ENCODE measurements at places on chromosomes 5 and 9. TPM values are rescaled to one million over a fixed set of nuclear protein-coding genes. Genes with fewer than 3 reads are reported as not detected.
A peak's percentile ranks its signal among the peaks of the same experiment; 100 is the strongest.

TNC gene
- 159 TPM for total RNA-seq

DNAH5 gene
- 12.3 TPM for total RNA-seq

ESM1 gene
- 5.0 TPM for total RNA-seq

SCGB3A2 gene
- total RNA-seq, result not detected

HRCT1 gene
- 1.8 TPM for total RNA-seq

FSD1L gene
- total RNA-seq, result 10.7 TPM

HRH2 gene
- total RNA-seq, result 1.0 TPM

BTNL3 gene
- not detected for total RNA-seq

MCC gene
- total RNA-seq, result 11.8 TPM

KIF24 gene
- 5.8 TPM for total RNA-seq

SEPTIN8 gene
- 27.1 TPM for total RNA-seq

GFRA3 gene
- total RNA-seq, result not detected

SUSD3 gene
- total RNA-seq, result 0.40 TPM

PDLIM4 gene
- total RNA-seq, result 94.7 TPM

SLC46A2 gene
- total RNA-seq, result not detected

ELOVL7 gene
- total RNA-seq, result 8.3 TPM

SEMA5A gene
- total RNA-seq, result 0.23 TPM

TSC1 gene
- 27.7 TPM for total RNA-seq

FGF1 gene
- 0.63 TPM for total RNA-seq

GRCh38 chr5:170917113-170917512, 55.3 kb downstream of the RANBP17 start:
- DNase-seq, result no peak

DNA sequence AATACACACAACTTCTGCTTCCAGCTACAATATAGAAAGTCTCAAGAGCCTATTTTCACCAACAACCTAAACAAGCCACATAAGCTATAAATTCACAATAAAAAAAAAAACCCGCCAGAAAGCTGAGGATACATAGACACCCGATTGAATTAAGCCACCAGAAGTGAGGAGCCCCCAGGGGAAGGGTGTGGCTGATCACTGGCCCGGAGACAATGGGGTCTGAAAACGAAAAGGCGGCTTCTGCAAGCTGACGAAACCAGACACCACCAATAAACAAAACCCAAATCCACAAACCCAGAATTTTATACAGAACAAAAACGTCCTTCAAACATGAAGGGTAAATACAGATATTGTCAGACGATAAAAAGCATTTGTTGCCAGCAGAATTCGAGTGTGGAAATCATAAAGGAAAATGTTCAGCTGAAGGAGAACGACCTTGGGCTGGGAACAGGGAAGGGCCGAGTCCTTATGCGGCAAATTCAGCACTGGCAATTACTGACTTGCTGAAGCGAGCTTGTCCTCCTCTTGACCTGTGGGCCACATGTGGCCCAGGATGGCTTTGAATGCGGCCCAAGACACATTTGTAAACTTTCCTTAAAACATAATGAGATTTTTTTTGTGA, 39.6 kb upstream of the CEP72 start:
- DNase-seq, result no peak

GRCh38 chr5:1404062-1404461, 41.2 kb downstream of the SLC6A3 start:
- DNase-seq, result no peak

- no peak for DNase-seq
These were observed 20.8 kb downstream of the PHF2 start for GRCh38 chr9:93597142-93597706.

- no peak for DNase-seq
These were observed 169.1 kb upstream of the CLINT1 start for GRCh38 chr5:158027806-158028775.

GRCh38 chr9:116045083-116045482, 108.5 kb upstream of the PAPPA start:
- no peak for DNase-seq

DNA sequence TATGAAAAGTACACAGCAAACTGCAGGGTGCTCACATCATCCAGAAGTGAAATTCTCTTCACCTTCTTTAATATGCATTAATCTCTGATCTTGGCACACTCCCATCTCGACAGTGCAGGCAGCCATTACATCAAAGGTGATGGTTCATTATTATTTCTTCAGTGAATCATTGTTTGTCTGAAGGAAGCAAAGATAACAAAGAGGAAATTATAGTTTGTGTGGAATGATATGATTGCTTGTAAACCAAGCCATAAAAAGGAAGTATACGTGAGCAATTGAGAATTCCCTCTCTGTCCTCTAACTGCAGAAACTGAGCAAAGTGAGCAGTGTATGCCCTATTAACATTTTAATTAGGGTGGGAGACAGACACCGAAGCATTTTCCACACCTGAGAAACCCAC, 171.6 kb upstream of the PPP1R2B start:
- peak; percentile 20 for DNase-seq

DNA sequence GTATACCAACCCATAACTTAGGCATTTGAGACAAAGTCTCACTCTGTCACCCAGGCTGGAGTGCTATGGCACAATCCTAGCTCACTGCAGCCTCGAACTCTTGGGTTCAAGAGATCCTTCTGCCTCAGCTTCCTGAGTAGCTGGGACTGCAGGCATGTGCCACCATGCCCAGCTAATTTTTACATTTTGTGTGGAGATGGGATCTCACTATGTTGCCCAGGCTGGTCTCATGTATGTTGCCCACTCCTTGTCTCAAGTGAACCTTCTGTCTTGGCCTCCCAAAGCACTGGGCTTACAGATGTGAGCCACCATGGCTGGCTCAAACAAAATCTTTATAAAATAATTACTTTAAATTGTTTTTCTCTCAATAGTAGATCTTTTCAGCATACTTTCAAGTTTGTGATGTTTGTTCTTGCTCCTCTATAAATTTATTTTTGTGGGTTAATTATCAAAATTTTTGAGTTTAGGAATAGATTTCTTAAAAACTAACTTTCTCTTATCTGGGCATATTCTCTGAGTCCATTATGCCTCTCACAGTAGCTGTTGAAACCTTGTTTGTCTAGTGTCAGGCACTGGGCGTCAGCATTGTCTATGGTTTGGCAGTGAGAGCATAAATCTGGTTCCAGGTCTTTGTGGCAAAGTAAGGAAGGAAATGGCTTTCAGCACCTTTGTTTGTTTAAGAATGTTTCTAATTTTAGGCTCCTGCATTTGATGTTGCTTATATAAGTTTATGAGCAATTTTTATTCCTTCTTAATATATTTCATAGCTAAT, 38.7 kb downstream of the NLN start:
- peak; percentile 49 for DNase-seq

- DNase-seq, result no peak
These were observed 34.4 kb downstream of the ZNF366 start for GRCh38 chr5:72472666-72473422.

DNA sequence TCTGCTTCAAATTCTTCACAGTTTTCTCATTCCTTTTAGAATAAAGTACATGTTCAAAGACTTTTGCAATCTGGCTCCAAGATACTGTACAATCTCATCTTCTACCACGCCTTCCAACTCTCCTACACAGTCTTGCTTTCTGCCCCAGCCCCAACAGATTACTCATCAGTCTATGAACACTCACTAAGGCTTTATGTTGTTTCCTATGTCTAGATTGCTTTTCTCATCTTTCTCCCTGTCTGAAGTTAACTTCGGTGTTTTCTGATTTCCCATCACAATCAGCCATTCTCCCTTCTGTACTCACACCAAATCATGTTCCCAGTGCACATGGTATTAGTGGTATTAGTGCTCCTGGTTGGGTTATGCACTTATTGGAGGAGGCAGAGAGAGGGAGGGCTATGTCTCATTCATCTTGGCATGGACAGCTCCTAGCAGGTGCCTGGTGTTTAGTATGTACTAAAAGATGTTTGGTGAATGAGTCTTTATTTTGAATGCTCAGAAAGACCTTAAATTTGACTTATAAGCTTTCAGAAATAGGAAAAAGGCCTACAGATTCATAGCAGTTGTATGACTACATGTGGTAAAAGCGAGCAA, 44.0 kb upstream of the ZNF608 start:
- peak; percentile 46 for DNase-seq

- DNase-seq, result peak; percentile 38
These were observed 34.9 kb upstream of the BASP1 start for GRCh38 chr5:17182494-17182893.

- DNase-seq, result no peak
These were observed 3.7 kb upstream of the SLC30A5 start for GRCh38 chr5:69090158-69090557.

- no peak for DNase-seq
These were observed 192.4 kb downstream of the DOCK8 start for GRCh38 chr9:406886-407654.

- peak; percentile 44 for DNase-seq
These were observed 6.8 kb downstream of the SPOCK1 start for GRCh38 chr5:137492331-137492730.

DNA sequence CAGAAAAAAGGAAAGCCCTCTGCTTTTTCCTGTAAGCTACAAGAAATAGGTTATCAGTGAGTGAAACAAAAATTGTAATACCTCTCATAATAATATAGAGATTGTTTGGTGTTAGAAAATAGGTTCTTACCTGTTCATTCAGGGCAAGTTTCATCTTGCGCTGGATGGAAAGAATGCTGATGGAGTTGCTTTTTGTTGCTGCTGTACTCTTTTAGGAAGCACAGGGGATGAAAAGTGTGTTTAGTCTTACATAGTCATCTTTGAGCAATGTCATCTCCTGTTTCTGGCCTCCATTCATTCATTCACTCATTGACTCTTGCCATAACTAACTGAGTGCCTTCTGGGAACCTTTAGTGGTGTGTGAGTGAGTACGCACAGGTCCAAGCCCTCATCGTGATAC, 6.4 kb downstream of the ENTREP1 start:
- no peak for DNase-seq

DNA sequence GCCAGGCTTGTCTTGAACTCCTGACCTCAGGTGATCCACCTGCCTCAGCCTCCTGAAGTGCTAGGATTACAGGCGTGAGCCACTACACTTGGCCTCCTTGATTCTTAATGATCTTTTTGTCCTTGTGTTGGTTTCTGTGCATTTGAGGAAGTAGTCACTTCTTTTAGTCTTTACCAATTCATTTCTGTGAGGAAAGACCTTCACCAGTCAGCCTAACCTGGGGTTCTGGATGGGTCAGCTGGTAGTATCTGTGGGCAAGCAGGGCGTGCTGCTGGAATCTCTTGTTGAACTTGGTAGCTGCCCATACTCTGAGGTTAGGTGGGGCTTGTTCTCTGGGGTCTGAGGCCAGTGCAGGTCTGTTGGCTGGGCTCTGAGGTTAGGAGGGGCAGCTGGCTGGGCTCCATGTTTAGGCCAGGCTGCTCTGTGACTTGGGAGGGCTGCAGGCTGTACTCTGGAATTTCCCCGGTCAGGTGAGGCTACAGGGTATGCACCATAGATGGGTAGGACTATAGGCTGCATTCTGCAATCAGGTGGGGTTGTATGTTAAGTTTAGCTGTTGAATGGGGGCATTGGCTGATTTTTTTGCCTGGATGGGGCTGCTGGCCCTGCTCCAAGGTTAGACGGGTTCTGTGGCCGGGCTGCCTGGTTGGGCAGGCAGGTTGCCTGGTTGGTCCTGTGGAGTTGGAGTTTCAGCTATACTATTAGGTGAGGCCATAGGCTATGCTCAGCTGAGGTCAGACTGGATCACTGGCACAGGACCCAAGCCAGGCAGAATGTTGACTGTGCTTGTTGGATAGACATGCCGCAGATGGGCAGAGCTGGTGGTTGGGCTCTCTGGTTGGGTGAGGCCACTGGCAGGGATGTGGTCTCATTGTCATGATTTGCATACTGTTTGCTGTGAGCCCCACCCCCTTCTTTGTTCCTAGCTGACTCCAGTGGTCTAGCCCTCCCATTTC, 19.2 kb downstream of the UBAP1 start:
- peak; percentile 22 for DNase-seq

DNA sequence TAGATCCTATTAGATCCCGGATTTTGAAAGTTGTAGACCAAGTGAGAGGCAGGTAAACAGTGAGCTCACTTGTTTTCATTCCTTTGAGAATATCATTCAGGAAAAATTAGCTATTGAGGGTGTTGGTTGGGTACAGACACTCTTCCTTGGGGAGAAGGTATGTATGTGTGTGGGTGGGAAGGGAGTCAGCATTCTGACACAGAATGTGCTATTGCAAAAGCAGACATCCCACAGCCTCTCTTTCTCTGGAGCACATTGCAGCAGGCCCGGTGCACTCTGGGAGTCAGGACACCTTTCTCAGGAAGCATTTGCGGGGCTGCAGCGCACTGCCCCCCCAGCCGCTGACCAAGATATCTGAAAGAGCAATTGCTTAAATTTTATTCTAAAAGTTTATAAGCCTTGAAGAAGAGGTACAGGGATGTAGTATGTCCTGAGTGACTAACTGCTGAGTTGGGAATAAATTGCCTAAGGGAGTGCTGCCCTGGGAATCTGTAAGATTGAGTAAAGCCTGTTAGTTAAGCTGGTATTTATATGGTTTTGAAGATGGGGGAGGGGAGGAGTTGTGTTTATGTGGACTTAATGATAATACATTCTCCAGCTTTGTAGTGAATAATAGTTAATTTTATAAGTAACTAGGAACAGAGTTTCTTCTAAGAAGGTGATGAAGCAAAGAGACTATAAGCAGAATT, 5.2 kb downstream of the TNFAIP8 start:
- peak; percentile 50 for DNase-seq

GRCh38 chr5:157187046-157187754, 6.6 kb downstream of the ITK start:
- DNase-seq, result no peak

DNA sequence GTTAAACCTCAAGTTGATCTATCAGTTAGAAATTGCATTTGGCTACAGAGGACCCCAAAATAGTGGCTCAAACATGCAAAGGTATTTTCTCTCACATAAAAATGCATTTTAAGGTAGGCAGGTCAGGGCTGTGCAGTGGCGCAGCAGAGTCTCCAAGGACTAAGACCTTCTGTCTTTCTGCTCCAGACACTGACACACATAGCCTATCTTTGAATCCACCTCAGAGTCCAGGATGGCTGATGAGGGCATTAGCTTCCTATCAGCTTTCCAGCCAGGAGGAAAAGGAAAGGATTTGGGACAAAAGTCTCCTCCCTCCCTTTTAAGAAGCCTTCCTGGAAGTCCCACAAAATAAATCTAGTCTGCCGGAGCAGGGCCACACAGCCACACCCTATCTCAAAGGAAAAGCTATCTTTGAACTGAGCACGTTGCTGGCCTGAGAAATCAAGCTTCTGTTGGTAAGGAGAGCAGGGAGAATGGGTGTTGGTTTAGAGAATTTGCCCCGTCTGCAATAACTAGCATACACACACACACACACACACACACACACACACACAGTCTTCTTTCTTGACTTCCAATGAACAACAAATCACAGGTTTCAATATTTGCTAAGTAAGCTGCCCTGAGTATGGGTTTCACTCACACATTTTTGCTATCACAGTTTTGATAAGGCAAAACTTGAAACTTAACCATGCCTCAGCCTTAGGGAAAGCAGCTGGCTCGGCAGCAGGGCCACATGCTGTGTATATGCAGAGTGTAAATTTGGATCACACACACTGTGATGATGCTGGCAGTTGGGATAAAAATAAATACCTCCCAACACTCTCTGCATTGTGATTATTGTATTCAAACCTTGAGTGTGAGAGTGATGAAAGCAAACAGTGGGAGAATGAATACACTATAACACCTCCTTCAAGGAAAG, 116.6 kb upstream of the MAP3K1 start:
- no peak for DNase-seq

GRCh38 chr5:27234916-27235315, 196.5 kb upstream of the CDH9 start:
- no peak for DNase-seq
